Naive thymus-derived CD8-positive, alpha-beta T cell (primary cell): ENCODE measurements at places on chromosomes 16 and 17. TPM values are rescaled to one million over a fixed set of nuclear protein-coding genes. Genes with fewer than 3 reads are reported as not detected.

- no peaks in the 10 kb centered on the region for H3K27me3 ChIP-seq
- H3K4me1 ChIP-seq: peaks cover 22% of the 10 kb centered on the region
- H3K4me3 ChIP-seq: no peak overlapping the region
- DNase-seq: no peak
These were observed 39.0 kb upstream of the KDM8 start for GRCh38 chr16:27164352-27164751.

DNA sequence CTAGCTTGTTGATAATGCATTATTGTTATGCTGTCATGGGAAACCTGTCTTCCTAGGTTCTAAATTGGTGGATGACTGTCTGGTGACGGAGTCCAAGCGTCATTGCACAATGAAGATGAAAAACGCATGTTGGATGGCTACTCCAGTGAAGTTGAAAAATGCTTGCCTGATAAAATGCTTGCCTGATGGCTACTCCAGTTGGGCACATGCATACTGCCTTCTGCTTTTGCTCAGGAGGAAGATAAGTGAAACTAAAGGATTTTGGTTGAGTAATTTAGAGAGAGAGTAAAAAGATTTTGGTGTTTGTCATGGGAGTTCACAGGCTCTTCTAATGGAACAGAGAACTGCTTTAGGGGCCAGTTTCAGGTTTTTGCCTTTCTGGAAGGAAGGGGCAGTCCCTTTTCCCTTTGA lies 118.6 kb downstream of the PRKCA start:
- H3K36me3 ChIP-seq: peaks cover 2% of the 10 kb centered on the region
- no peaks in the 10 kb centered on the region for H3K27me3 ChIP-seq
- DNase-seq: no peak
- H3K27ac ChIP-seq: peak overlapping the region; percentile 1
- H3K4me1 ChIP-seq: peaks cover 29% of the 10 kb centered on the region
- H3K4me3 ChIP-seq: no peak overlapping the region

Gene HS3ST3A1
- 4.5 TPM for polyA plus RNA-seq

DNA sequence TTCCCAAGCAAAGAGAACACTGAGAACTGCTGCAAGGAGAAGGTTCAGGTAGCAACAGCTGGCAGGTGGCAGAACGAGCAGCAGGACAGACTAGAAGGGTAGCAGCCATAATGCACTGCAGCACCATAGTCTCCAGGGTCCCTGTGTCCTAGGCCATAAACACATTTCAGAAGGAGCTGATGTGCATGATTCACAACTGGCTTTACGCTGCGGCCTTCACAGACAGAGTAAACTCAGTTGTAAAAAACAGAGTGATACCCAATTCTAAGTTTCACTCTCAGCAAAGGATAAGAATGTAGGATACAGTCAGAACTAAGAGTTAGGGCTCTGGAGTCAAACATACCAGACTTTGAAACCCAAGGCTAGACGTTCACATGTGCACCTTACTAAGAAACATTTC lies 24.4 kb downstream of the ARHGAP17 start:
- H3K4me1 ChIP-seq: peaks cover 89% of the 10 kb centered on the region
- no peak for DNase-seq
- no peak overlapping the region for H3K27ac ChIP-seq
- no peak overlapping the region for H3K4me3 ChIP-seq
- H3K27me3 ChIP-seq: no peaks in the 10 kb centered on the region
- H3K36me3 ChIP-seq: peaks cover 2% of the 10 kb centered on the region

- DNase-seq: no peak
- H3K36me3 ChIP-seq: peaks cover 5% of the 10 kb centered on the region
- peaks cover 29% of the 10 kb centered on the region for H3K4me1 ChIP-seq
- peak overlapping the region; percentile 62 for H3K27ac ChIP-seq
- no peak overlapping the region for H3K4me3 ChIP-seq
- H3K27me3 ChIP-seq: no peaks in the 10 kb centered on the region
These were observed 7.1 kb downstream of the AKAP1 start for GRCh38 chr17:57092171-57092570.

- H3K4me1 ChIP-seq: peaks cover 2% of the 10 kb centered on the region
These were observed 75.2 kb downstream of the KATNIP start for GRCh38 chr16:27625050-27625697.

Gene CNTD1
- polyA plus RNA-seq: 0.12 TPM

DNA sequence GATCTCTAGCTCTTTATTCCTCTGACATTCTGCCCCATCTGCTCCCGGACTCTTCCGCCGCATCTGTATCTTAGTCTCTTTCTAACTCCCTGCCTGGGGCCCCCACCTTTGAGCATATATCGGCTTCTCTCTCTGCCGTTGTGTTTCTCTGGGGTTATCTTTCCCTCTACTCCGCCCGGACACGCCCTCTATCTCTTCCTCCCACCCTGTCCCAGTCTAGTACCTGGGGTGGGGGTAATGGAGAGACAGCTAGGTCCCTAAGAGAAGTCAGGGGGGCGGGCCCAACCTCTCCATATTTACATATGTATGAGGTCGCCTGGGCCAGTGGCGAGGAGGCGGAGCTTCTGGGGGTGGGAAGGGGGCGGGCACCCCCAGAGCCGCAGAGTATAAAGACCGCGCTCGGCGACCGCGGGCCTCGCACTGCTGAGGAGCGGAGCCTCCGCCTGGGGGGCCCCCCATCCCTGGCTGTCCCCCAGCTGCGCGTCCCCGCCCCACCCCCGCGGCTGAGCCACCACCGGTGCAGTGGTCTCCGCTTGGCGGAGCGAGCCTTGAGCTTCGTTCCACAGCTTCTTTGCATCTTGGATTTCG lies at the start of gene ATP1B2:
Gene ATP1B2, plus strand, starts transcription at position 418 of the 588 bp plus-strand sequence. CDS start 593 bp downstream, outside the sequence.
- peak within 1 kb of the TSS; percentile 84 for H3K27ac ChIP-seq
- DNase-seq: peak; percentile 72
- peaks cover 22% of the 10 kb centered on the region for H3K4me1 ChIP-seq
- peaks cover 3% of the 10 kb centered on the region for H3K27me3 ChIP-seq

Gene MT3
- 8.6 TPM for polyA plus RNA-seq

Gene SPNS1
- polyA plus RNA-seq: 24.9 TPM

Gene FOXF1
- not detected for polyA plus RNA-seq

- H3K4me1 ChIP-seq: no peaks in the 10 kb centered on the region
- no peak for DNase-seq
- H3K36me3 ChIP-seq: no peaks in the 10 kb centered on the region
- H3K27me3 ChIP-seq: peaks cover 5% of the 10 kb centered on the region
These were observed 534.0 kb downstream of the MAF start for GRCh38 chr16:79066561-79066960.

DNA sequence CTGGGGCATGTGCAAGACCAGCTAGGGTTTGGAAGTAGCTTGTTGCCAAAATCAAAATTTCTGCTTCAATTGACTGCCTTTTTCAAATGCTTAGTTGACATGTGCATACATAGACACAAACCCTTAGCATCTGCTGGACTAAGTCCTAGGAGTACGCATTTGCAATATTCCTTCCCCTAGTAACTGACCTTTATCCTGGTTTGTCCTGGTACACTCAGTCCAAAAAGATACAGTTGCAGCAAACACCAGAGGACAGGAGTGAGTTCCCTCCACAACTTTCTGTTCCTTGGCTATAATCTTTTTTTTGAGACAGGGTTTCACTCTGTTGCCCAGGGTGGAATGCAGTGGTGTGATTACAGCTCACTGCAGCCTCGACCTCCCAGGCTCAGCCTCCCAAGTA lies 290.2 kb upstream of the ERCC4 start:
- H3K4me1 ChIP-seq: no peaks in the 10 kb centered on the region
- no peaks in the 10 kb centered on the region for H3K27me3 ChIP-seq
- no peaks in the 10 kb centered on the region for H3K36me3 ChIP-seq
- H3K27ac ChIP-seq: no peak overlapping the region

Gene FBXL16
- 22.0 TPM for polyA plus RNA-seq

DNA sequence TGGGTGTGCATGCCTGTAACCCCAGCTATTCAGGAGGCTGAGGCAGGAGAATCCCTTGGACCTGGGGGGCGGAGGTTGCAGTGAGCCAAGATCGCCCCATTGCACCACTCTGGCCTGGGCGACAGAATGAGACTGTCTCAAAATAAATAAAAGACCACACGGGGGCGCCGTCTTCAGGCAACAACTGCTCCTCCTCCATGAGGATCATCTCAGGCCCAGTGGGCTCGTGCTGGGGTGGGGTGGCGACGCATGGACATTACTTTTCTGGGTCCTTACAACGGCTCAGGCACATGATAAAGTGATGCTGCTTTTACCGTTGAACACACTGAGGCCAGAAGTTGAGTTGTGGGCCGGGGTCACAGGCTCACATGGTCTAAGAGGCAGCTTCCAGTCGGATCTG lies 56.2 kb downstream of the PRMT7 start:
- H3K27ac ChIP-seq: no peak overlapping the region
- peak overlapping the region; percentile 12 for H3K4me3 ChIP-seq
- peaks cover 3% of the 10 kb centered on the region for H3K27me3 ChIP-seq
- H3K36me3 ChIP-seq: no peaks in the 10 kb centered on the region
- peak; percentile 25 for DNase-seq

- H3K27me3 ChIP-seq: no peaks in the 10 kb centered on the region
- no peak for DNase-seq
- H3K27ac ChIP-seq: no peak overlapping the region
- no peaks in the 10 kb centered on the region for H3K4me1 ChIP-seq
These were observed 26.3 kb downstream of the MYLK3 start for GRCh38 chr16:46721885-46722284.

DNA sequence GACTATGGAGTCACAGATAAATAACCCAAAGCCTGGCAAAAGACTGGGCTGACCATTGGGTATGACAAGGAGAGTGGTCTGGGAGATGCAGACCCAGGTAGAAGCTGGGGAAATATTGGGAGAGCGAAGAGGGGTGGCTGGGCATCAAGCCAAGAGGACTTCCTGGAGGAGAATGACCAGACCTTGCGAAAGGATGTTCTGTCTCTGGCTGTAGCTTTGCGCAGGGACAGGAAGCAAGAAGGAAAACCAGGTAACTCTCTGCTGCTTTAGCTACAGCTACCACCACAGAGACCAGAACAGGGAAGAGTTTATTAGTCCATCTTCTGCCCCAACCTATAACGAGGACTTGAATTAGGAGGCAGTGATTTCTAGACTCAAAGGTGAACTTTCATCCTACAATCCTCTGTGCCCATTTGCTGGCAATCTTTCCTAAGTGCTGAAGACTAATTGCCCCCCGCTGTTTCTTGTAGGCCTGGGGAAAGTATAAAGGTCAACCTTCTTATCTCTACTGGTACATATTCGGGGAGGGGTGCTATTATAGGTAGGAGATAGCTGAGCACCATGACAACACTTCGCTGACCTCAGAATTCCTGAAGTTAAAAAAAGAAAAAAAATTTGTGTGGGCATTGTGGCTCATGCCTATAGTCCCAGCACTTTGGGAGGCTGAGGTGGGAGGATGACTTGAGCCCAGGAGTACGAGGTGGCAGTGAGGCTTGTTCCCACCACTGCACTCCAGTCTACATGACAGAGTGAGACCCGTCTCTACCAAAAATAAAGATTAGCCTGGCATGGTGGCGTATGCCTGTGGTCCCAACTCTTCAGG lies 19.1 kb upstream of the KIFC3 start:
- H3K4me1 ChIP-seq: no peaks in the 10 kb centered on the region
- H3K27ac ChIP-seq: no peak overlapping the region
- no peak for DNase-seq
- no peak overlapping the region for H3K4me3 ChIP-seq

Gene SLC35G6
- polyA plus RNA-seq: not detected

- no peak overlapping the region for H3K27ac ChIP-seq
- DNase-seq: no peak
- H3K4me1 ChIP-seq: peaks cover 6% of the 10 kb centered on the region
- H3K27me3 ChIP-seq: no peaks in the 10 kb centered on the region
These were observed 5.1 kb downstream of the KSR1 start for GRCh38 chr17:27461192-27461859.

- H3K36me3 ChIP-seq: no peaks in the 10 kb centered on the region
- H3K27ac ChIP-seq: peak overlapping the region; percentile 61
- H3K4me3 ChIP-seq: peak overlapping the region; percentile 63
- peaks cover 14% of the 10 kb centered on the region for H3K4me1 ChIP-seq
- peak; percentile 70 for DNase-seq
These were observed 178.7 kb downstream of the SEC14L1 start for GRCh38 chr17:77319211-77320043.

DNA sequence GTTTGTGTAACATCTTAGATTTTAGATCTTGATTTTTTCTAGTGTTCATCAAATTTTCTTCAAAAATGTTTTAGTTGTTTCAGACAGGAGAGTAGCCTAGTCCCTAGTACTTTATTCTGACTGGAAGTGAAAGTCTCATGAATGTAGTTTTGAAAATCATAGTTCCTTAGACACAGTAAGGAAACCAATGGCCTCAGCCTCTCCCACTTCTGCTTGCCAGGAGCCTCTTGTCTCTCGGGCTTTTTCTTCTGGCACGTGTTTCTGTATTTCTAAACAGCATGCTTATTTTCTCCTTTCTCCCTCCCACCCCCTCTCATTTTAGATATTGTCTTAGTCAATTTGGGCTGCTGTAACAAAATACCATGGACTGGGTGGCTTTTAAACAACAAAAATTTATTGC lies 9.8 kb downstream of the SLFN5 start:
- H3K4me3 ChIP-seq: peak overlapping the region; percentile 19
- DNase-seq: no peak
- H3K4me1 ChIP-seq: peaks cover 86% of the 10 kb centered on the region
- peaks cover 52% of the 10 kb centered on the region for H3K36me3 ChIP-seq
- peak overlapping the region; percentile 93 for H3K27ac ChIP-seq
- no peaks in the 10 kb centered on the region for H3K27me3 ChIP-seq

Gene ACTG1
- polyA plus RNA-seq: 1,334 TPM

GRCh38 chr17:72719578-72720493 lies 372.7 kb downstream of the SLC39A11 start:
- peaks cover 23% of the 10 kb centered on the region for H3K4me1 ChIP-seq
- H3K27me3 ChIP-seq: no peaks in the 10 kb centered on the region
- H3K36me3 ChIP-seq: no peaks in the 10 kb centered on the region
- peak overlapping the region; percentile 87 for H3K4me3 ChIP-seq
- peak; percentile 30 for DNase-seq
- peak overlapping the region; percentile 91 for H3K27ac ChIP-seq

GRCh38 chr17:75289832-75290337 lies 652 bp upstream of the SLC25A19 start:
- peak overlapping the region; percentile 100 for H3K4me3 ChIP-seq
- peaks cover 3% of the 10 kb centered on the region for H3K36me3 ChIP-seq
- DNase-seq: peak; percentile 58
- H3K27me3 ChIP-seq: no peaks in the 10 kb centered on the region

Gene MYH1
- not detected for polyA plus RNA-seq

DNA sequence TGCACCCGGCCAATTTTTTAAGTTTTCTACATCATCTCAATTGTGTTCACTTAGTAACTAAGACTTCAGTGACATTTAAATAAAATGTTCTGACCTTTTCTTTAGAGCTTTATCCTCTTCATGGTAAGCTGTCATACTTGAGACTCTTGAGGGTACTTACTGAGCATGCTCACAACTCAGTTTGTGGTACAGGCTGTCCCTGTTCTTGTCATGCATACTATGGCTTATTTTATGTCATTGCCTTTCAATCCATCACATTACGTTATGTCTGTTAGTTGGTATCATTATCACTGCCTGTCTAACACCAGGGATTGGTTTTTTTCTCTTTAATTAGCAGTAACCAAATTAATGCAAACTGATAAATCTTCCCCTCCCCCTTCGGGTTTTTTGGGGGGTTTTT lies 41.9 kb upstream of the RHBDL3 start:
- peaks cover 4% of the 10 kb centered on the region for H3K36me3 ChIP-seq
- H3K27me3 ChIP-seq: no peaks in the 10 kb centered on the region
- H3K4me3 ChIP-seq: no peak overlapping the region
- no peak overlapping the region for H3K27ac ChIP-seq
- H3K4me1 ChIP-seq: no peaks in the 10 kb centered on the region
